AG08395 (cell line): ENCODE measurements at places on chromosomes 7 and 10.
A peak's percentile ranks its signal among the peaks of the same experiment; 100 is the strongest.

DNA sequence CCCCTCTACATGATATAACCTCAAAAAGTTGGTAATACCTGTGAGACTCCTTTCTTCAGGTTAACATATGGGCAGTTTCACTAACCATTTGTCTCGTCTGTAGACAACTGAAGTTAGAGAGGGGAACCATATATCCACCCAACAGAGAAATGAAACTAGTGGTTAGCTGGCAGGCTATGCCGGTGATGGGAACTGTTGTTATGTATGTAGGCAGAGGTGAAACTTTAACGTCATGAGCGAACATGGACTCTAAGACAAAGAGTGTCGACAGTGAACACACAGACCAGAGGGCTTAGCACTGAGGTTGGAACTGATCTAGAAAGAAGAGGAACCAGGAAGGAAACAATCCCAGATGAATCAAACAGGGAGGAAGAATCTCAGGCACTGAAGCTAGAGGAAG, 112.4 kb downstream of the ELMO1 start:
- DNase-seq: no peak

DNA sequence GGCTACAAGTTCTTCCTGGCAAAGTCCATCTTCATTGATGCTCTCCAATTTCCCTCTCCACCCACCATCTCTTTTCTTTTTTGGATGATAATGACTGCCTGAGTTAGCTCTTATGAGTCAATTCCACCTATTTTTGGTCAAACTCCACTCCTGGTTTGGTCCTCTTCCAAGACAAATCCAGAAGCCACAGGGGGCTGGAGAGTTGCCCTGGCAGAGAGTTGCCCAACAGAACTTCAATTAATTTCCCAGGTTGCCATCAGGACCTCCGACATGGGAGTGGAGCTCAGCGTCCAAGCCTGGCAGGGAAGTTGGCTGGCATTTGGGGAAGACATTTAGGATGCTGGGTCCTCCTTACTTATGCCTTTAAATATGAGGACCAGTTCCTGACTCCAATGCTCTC, 29.2 kb upstream of the KCNMA1 start:
- DNase-seq: no peak

GRCh38 chr10:106310596-106310995, 853.9 kb downstream of the SORCS1 start:
- DNase-seq: no peak

DNA sequence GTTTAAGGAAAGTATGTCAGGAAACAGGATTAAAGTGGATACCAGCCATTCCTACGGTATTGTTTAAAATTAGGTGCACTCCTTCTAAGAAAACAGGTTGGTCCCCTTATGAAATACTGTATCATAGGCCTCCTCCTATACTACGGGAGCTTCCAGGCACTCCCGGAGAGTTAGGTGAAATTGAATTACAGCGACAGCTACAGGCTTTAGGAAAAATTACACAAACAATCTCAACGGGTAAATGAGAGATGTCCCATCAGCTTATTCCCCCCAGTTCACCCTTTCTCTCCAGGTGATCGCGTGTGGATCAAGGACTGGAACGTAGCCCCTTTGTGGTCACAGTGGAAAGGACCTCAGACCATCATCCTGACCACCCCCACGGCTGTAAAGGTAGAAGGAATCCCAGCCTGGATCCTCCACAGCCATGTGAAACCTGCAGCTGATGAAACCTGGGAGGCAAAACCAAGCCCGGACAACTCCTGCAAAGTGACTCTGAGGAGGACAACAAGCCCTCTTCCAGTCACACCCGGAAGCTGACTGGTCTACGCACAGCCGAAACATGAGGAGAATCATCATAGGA, 25.1 kb upstream of the GHITM start:
- no peak for DNase-seq

DNA sequence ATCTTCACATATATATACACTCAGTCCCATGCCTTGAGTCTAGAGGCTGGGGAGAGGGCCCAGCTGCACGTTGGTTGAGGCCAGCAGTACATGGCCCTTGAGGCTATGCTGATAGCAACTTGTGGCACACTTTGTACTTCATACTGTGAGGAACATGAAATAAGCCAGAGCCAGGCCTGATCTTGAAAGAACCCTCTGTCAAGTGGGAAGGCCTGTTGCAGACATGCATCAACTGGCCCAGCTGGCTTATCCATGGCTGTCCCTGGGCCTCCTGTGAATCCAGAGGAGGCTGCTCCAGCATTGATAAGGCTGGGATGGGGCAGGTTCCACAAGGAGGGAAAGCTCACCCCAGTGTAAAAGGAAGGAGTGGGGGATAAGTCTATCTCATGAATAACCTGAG, 140.4 kb downstream of the NRF1 start:
- DNase-seq: no peak

DNA sequence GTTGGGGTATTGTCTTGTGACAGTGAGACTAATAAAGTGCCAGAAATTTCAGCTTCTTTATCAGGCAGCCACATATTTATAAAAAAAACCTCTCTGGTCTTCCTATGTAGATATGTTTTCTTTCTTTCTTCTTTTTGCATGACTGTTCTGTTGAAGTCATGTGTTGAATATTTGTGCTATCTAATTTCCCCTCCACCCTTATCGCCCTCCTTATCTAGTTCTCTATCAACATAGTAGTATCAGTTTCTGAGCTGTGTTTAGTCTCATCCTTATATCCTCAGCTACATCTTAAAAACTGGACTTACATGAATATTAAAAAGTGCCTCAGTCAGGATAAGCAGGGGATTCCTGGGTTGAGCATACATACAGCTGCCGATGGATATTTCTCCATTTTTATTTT, 53.9 kb downstream of the SEMA3D start:
- DNase-seq: no peak

- no peak for DNase-seq
These were observed 40.4 kb upstream of the DMTF1 start for GRCh38 chr7:87111877-87112276.

- DNase-seq: no peak
These were observed 145.9 kb downstream of the ARHGAP12 start for GRCh38 chr10:31782701-31783100.

DNA sequence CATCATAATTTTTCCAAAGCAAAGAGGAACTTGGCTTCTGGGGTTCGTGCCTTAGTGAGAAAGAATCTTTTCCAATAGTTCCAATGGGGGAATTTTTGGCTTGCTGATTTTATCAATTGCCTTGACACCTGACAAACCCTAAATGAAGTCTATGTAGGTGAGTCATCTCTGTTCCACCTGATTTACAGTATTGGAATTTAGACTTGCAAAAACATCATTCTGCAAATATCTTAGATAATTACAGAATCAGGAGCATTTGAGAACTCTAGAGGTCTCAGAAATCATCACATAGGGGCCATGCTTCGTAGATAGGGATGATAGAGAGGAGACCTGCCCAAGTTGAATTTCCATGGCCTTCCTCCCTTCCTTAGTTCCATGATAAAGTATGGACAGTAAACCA, 9.3 kb downstream of the SLC35G1 start:
- no peak for DNase-seq

DNA sequence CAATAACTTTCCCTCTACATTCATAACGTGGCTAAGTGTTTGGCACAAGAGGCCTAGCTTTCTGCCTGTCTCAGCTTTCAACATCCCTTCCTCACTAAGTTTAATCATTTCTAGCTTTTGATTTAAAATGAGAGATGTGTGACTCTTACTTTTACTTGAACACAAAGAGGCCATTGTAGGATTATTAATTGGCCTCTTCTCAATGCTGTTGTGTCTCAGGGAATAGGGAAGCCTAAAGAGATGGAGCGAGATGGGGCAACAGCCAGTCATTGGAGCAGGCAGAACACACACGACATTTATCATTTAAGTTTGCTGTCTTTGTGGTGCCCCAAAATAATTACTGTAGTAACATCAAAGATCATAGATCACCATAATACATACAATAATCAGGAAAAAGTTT, 167.1 kb upstream of the TRIM24 start:
- no peak for DNase-seq

- DNase-seq: no peak
These were observed 15.6 kb downstream of the FAM107B start for GRCh38 chr10:14758994-14759664.

DNA sequence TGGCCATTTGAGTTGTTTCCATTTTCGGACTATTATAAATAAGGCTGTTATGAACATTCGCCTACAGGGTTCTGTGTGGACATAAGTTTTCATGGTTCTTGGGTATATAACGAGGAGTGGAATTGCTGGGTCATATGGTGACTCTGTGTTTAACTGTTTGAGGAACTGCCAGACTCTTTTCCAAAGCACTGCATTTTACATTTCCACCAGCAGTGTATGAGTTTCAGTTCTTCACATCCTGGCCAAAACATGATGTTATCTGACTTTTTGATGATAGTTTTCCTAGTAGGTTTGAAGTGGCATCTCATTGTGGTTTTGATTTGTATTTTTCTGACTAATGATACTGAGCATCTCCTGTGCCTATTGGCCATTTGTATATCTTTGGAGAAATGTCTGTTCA, 5.4 kb downstream of the SUV39H2 start:
- no peak for DNase-seq

DNA sequence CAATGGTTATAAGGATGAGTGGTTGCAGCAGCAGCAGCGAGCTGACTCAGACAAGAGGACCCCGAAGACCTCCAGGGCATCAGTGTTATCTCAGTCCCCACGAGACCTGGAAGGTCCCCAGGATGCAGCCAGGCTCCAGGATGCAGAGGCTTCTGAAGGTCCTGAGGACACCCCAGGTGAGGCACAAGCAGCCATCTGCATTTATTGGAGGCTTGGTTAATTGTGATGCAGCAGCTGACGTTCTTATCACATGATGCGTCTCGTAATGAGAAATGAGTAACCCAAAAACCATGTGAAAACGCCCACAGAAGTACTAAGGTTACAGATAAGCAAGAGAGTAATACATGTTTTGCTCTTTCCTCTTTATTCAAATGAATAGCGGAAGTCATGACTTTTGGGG, 17.4 kb downstream of the C7orf57 start:
- no peak for DNase-seq

GRCh38 chr7:115178835-115179234, 256.9 kb downstream of the MDFIC start:
- DNase-seq: no peak

DNA sequence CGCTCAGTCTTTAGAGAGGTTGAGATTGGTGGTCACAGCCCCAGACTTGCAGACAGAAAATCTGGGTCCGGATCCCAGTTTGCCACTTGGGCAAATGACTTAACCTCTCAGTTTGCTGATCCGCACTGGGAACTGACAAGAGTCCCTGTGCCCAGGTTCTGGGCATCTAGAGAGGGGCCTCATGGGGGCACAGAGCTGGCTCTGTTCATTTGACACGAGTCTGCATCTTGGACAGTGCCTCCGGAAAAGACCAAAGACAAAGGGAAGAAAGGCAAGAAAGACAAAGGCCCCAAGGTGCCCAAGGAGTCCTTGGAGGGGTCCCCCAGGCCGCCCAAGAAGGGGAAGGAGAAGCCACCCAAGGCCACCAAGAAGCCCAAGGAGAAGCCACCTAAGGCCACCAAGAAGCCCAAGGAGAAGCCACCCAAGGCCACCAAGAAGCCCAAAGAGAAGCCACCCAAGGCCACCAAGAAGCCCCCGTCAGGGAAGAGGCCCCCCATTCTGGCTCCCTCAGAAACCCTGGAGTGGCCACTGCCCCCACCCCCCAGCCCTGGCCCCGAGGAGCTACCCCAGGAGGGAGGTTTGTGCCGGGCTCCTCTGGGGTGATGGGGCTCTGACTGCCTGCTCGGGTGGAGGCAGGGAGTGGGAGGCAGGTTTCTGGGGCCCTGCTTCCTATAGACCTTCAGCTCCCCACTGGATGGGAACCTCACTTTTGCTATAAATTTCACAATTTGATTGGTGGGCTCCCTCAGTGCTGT, 2.3 kb downstream of the AEBP1 start:
- DNase-seq: no peak

DNA sequence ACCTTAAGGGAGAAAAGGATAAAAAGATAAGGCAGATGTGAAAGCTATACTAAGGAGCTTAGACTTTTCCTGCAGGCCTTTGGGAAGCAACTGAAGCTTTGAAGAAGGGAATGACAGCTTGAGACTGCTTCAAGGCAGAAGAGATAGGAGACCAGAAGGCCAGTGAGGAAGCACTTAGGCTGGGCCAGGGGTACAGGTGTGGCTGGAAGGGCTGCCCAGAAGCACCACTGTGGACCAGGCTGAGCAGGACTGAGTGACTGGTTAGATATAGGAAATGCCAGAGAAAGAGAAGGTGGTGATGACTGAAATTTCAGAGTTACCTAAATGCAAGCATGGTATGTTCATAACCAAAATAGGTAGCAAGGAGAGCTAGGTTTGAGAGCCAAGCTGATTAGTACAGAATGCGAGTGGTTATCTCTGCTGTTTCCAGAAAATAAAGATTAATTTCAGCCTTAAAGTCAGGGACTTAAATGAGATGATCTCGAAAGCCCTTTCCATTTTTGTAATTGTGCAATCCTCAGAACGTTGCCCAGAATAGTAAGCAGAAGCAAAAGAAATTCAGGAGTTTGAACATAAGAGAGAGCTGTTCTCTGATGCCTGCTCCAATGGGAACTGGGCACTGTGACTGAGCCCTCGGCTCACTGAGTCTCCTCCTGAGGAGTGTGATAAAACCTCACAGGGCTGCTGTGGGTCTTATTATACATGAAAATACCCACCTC, 54.9 kb downstream of the MET start:
- no peak for DNase-seq

- no peak for DNase-seq
These were observed 101.9 kb downstream of the GRID1 start for GRCh38 chr10:86264481-86265231.

- DNase-seq: no peak
These were observed 18.8 kb downstream of the VSIR start for GRCh38 chr10:71754562-71754961.

DNA sequence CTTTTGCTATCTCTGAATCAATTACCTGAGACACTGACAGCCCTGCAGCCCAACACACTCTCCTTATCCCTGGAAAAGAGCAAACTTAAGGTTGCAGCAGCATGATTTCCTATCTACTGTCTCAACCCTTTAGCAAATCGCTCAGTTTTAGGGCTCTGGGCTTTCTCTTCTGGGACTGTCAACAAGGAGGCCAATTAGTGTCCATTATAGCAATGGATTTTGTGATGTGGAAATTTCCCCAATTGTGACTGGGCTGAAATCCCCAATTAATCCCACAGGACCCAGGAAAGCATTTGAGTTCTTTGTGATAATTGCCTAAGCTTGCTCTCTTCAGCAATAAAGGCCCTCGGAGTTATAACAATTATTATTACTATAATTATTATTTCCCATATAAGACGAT, 197.0 kb downstream of the ZNF438 start:
- DNase-seq: no peak

GRCh38 chr7:99098824-99099498, 44.9 kb downstream of the SMURF1 start:
- peak; percentile 55 for DNase-seq
